ENCODE measurements at places on chromosomes 6 and 20. TPM values are rescaled to one million over a fixed set of nuclear protein-coding genes. Genes with fewer than 3 reads are reported as not detected.
A peak's percentile ranks its signal among the peaks of the same experiment; 100 is the strongest.

The MDFI gene
- 14.0 TPM for total RNA-seq

The CFAP61 gene
- not detected for total RNA-seq

The APOBEC2 gene
- not detected for total RNA-seq

The RWDD1 gene
- total RNA-seq: 33.6 TPM

The DNPH1 gene
- total RNA-seq: 97.7 TPM

The PTCHD4 gene
- total RNA-seq: 4.2 TPM

The SCUBE3 gene
- total RNA-seq: 0.42 TPM

DNA sequence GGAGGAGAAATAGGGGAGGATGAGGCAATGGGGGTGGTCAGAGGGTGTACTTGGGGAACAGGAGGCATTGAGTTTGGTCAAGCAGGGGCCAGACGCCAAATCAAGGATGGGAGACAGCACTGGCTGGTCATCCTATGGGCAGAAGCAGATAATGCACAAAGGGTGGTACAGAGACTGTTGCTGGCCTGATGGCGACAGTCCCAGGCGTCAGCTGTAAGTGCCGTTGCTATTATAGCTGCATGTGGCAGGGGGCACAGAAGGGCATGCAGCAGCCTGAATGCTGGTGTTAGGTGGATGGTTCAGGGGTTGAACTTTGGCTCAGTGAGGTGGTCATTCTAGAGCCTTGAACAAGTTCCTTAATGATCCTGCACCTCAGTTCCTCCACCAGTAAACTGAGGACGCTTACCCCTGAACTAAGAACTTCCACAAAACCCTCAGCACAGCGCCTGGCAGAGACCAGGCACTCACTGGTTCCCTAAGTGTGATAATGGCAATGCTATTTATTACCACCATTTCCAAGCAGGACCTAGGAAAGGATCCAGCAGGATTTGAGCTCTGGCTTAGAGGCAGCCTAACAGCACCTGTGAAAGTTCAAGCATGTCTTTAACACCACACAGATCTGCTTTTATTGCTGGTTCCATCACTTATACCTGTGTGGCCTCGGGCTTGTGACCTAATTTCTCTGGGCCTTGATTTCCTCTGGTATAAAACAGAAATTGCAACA is 162.7 kb downstream of the INSM1 start:
- DNase-seq: no peak

GRCh38 chr20:13990465-13990864 is at the start of gene SEL1L2:
Gene SEL1L2, minus strand, starts transcription at chr20:13990614. Its CDS starts 80 bp downstream, at chr20:13990534.
- DNase-seq: no peak

DNA sequence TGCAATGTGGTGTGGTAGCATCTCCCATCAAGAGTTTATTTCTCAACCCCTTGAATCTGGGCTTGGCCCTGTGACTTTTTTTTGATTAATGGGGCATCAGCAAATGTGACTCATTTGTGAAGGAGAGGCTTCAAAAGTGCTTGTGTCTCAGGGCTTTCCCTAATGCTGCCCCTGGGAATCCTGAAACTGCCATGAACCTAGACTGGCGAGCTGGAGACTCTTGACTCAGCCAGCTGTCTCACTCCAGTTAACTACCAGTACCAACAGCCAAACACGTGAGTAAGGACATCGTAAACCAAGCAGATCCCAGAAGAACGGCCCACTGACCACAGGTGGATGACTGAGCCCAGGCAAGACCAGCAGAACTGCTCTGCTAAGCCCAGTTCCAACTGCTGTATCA is 72.8 kb upstream of the ADTRP start:
- DNase-seq: no peak

GRCh38 chr6:31776989-31777666 is at the start of gene VWA7:
Gene VWA7, minus strand, starts transcription at chr6:31777328. Its CDS starts 549 bp downstream, at chr6:31776779.
- DNase-seq: no peak

DNA sequence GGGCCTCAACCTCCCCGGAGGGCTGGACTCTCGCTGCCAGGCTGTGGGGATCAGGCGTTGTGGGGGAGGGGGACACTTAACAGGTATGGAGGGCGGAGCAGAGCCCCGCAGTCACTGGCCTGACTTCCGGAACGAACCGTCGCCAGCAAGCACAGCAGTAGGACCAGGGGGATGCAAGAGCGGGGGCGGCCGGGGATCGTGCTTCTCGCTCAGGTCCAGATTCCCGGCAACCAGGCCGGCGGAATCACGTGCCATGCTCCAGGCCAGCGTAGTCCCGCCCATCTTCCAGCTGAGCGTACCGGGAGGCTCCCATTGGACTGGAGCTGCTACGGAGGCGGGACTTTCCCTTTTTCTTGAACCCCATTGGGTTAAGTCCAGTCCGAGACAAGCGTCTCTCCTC is 10.0 kb upstream of the POU5F1 start:
- no peak for DNase-seq

DNA sequence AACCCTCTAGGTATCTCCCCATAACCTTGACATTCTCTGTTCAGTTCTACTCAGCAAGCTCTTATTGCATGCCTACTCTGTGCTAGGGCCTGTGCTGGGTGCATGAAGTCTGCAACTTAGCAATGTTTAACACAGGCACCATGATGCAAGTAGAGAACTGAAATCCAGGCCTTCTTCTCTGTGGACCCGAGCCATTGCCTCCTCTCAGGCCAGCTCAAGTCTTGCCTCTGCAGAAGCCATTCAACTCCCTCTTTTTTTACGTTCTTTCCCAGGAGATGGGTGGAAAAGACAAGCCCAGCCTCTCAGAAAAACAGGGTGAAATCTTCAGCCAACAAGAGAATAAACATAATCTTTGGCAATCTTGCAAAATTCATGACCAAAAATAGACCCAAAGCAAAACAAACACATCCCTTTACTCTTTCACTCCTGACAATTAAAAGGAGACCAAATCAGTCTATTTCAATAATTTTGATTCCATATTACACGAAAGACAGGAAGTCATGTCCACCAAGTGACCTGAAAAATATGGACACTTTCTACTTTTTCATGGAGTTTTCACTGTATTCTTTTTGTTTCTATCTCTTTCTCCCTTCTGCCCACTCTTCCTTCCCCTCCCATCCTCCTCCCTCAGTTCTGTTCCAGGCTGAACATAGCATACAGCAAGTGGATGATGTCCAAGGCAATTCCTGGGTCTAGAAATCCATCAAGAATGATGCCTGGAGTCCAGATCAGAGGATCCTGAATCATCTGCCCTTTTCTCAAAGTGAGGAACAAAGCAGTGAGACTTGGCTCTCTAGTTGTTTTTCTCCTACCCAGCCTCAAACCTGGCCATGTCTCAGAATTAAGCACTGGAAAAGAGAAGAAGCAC is 45.4 kb upstream of the MOCS1 start:
- no peak for DNase-seq

DNA sequence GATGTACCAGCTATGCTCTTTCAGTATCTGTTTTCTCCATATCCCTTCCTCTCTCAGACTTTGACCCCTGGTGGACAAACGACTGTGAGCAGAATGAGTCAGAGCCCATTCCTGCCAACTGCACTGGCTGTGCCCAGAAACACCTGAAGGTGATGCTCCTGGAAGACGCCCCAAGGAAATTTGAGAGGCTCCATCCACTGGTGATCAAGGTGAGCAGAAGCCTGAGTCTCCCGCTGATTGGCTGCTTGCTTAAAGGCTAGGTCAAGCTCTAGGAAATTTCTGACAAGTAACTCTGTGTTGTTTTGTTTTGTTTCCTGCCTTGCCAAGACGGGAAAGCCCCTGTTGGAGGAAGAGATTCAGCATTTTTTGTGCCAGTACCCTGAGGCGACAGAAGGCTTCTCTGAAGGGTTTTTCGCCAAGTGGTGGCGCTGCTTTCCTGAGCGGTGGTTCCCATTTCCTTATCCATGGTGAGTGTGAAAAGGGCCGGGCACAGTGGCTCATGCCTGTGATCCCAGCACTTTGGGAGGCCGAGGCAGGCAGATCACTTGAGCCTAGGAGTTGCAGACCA is 28.6 kb downstream of the C6orf89 start:
- DNase-seq: no peak

- DNase-seq: no peak
These were observed 14.7 kb downstream of the UBE2V1 start for GRCh38 chr20:50098259-50098658.

- no peak for DNase-seq
These were observed at the start of gene SCUBE3 for GRCh38 chr6:35213824-35214756. Gene SCUBE3, plus strand, starts transcription at chr6:35213956. Its CDS starts 463 bp downstream, at chr6:35214419.

DNA sequence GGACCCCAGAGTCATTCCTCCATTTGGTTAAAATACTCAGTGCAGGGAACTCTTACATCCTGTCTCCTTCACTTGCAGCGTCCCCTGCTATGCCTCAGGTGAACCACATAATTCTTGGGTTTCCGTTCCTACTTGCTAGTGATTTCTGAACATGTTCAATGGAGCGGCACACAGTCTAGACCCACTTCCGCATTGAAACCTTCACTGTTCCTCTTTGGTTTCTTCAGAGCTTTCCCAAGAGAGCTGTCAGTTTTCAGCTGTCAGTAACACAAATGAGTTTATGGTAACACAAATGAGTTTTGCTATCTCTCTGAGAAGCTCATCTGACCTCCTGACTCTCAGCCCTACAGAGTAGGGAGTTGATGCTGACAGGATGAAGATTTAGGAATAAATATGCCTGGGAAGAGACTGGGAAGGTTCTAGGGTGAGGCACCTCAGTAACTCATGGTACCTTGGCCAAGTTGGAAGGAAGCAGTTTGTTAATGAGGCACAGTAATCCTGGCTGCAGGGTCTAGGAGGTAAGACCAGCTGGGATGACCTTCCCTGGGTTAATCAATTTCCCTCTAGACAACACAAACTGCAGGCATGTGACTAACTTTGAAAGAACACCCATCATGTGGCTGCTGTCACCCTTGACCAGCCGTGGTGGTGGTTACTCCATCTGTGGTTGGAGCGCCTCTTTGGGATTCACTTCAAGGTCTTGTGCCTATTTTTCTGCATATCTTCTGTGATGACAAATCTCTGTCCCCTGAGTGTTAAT is 5.4 kb downstream of the SYS1 start:
- no peak for DNase-seq

DNA sequence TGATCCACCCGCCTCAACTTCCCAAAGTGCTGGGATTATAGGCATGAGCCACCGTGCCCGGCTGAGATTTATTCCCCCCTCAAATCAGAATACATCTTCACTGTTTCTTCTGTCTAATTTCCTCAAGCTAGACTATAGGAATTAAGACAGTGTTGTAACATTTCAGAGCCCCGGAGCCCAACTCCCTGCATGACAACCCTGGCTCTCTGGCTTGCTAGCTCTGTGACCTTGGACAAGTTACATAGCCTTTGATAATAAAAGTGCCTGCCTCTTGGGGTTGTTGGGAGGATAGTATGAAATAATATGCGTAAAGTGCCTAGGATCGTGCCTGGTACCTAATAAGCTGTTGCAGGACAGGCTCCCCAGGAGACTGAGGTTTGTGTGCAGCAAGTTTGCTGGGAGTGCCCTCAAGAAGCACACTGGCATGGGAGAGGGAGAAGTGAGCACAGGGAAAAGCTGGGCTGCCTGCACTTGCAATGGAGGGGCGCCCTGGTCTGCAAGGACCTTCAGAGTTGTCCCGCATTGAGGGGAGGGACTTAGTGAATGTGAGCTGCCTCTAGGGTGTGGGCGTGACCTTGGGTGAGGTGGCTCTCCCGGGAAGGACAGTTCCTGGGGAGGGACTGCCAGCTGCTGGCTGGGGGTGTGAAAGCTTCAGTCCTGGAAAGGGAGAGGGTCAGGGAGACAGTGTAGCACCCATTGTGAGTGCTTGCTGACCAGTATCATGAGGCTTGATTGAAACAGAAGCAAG is 43.4 kb downstream of the TAF8 start:
- no peak for DNase-seq

DNA sequence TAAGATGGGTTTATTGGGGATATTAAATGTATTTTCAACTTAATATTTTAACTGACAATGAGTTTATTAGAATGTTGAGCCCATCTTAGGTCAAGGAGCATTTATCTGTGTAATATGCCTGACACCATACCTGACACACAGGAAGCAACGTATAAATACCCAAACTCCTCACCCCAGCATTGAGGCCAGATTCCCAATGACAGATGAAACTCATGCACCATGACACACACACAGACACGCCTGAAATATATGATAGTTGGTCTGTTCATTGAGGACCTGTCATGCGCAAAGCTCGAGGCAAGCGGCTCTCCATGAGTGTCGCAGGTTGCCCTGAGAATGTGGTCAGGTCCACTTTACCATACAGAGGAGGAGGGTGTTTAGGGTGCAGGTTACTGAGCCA is 64.1 kb downstream of the GFOD1 start:
- DNase-seq: no peak

GRCh38 chr6:161568885-161569456 is 295.1 kb upstream of the AGPAT4 start:
- no peak for DNase-seq

GRCh38 chr6:37171201-37171969 is 1.4 kb downstream of the PIM1 start:
- peak; percentile 43 for DNase-seq

GRCh38 chr6:1630212-1630770 is 20.6 kb downstream of the FOXC1 start:
- DNase-seq: no peak

DNA sequence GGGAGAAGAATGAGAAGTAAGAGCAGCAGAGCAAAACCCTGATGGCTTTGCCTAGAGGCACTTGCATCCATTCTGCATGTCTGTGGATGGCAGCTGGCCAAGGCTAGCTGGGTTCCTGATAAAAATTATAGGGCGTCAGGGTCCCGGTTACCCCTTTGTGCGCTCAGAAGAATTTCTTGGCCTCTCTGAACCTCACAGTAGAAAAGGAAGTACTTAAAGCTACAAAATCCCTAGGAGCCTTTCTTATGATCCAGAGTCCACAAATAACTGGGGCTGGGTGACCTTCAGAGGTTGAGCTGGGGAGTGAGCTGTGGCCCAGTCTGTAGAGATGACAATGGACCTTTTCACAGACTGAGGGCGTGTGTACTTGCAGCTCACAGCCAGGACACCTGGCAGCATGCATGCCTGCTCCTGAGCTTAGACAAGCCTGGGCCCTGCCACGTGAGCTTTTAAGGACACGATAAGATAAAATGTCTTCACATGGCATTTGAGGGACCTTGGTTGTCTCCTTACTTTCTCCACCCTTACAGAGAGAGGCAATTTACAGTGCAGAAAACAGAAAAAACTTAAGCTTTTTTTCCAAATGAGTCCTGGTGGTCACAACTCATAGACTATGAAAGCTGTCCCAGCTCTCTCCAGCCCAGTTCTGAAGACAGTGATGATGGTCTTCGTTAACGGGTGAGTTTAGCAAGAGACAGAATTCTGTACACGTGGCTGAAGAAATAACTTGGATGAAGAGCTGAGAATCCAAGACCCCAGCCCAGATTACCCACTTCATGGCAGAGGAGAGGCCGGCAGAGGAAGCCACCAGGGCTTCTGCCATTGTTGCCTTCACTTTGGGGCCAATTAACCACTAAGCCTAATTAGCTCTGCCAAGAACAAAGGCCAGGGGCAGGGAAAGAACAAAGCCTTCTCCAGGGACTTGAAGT is 50.3 kb downstream of the FOXA2 start:
- DNase-seq: no peak

- DNase-seq: no peak
These were observed at the start of gene SLC22A2 for GRCh38 chr6:160258346-160259142. Gene SLC22A2, minus strand, starts transcription at chr6:160258821. Its CDS starts 64 bp downstream, at chr6:160258757.
